ENCODE measurements at places on chromosomes 11 and 22.

GRCh38 chr22:49972163-49973017, 11.8 kb downstream of the PIM3 start:
- no peak for DNase-seq

- DNase-seq: no peak
Observed at GRCh38 chr11:116984589-116984988, 113.6 kb downstream of the SIK3 start.

DNA sequence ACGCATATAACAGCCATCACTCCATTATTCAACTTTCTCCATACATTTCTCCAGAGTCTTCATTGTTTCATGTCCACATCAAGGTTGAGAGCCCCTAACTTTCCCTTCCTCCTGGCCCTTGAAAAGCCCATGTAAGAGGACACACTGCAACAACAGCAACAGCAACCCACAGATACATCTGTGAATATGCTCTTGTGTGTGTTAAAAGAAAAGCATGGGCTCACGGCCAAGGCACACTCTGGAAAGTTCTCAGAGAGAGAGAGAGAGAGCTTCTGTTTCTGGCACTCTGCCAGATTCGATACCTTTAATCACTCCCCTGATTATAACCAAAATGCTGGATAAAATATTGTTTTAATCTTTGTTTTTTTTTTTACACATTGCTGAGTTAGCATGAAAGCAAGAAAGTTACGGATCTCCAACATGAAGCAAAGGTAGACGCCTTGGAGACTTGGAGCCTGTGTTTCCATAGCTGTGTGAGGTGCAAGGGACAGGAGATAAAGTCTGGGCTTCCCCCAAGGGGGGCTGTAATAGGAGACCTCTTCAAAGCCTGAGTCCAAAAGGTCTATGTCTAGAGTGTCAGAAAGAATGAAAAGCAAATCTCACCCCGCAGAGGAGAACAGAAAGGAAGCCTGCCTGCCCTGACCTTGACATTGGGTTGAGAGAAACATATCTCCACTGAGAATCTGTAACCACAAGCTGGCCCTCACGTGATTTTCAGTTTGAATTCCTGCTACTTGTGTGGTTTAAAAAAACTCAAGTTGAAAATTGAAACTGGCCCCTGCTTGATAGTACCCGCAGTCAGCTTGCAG, 33.7 kb upstream of the MPPED1 start:
- no peak for DNase-seq

DNA sequence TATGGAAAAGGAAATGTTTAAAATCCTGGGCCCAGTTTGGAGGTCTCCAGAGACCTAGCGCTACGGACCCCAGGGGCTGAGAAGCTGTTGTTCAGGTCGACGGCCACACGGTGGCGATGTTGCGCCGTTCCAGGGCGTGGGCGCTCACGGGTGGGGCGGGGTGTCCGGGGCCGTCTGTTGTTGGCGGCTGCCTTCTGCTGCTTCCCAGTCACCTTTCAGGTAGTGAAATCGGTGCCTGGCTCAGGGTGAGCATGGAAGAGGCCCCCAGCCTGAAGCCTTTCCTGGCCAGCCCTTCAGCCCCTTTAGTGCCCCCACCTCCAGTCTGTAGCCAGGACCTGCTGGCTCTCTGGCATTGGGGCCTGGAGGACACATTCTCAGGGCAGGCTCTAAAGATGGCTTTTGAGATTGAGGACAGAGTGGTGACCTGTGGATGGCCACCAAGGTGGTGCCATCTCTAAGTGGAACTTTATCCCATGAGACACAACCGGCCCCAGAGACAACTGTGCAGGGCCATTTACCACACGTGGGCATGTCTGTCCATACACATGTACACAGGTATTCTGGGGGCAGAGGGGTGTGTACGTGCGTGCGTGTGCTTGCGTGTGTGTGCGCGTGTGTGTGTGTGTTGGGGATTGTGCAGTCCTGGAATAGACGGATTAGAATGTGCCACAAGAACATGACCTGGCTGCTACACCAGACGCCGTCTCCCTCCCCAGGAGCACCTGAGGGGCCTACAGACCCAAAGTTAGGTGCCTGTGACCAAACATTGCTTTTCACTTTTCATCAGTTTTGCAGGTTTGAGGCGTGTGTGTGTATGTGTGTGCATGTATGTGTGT, 53.8 kb downstream of the ST14 start:
- peak; percentile 51 for DNase-seq

DNA sequence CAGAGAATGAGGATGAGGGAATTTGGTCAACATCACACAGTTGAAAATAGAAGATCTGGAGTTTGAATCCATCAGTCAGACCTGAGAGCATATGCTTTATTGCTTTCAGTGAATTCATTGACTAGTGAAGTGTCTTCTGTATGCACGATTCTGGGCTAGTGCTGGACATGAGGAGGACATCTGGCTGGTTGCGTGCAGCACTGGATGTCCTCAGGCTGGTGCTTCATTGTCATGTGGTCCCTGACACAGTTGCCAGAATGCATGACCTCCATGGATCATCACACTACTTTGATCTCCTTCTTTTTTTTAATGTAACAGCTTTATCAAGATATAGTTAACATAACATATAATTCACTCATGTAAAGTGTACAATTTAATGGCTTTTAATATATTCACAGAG, 44.5 kb upstream of the MMP7 start:
- DNase-seq: no peak

DNA sequence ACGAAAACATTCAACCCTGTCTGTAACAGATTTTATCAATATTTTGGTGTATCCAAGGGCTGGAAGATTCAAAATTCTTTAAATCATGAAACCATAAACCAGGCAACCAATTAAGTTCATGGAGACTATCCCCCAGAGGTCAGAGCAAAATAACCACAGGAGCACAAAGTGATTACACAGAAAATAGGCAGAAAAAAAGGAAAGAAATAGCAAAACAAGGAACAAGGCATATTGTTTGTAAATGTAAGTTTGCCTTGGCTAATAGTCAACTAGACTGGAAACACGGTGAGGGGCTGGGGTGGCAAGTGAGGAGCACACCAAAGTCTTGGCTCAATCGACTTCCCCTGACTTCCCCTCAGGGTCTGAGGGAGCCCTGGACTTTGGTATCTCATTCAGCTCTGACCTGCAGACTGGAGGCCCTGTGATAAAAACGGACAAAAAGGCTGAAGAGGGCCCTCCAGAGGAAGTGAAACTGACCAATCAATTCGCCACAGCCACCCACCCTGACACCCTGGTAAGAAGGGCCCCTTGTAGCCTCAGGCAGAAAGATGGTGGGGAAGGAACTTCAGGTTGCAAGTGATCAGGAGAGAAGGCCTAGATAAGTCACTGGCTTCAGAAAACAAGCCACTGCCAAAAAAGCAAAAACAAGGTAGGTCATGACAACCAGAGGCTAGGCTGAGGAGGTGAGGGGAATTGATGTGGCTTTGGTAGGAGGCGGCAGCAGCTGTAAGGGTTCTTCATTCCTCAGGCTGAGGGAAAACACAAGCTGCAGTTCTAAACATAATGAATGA, 1.8 kb downstream of the SIK3 start:
- DNase-seq: no peak

DNA sequence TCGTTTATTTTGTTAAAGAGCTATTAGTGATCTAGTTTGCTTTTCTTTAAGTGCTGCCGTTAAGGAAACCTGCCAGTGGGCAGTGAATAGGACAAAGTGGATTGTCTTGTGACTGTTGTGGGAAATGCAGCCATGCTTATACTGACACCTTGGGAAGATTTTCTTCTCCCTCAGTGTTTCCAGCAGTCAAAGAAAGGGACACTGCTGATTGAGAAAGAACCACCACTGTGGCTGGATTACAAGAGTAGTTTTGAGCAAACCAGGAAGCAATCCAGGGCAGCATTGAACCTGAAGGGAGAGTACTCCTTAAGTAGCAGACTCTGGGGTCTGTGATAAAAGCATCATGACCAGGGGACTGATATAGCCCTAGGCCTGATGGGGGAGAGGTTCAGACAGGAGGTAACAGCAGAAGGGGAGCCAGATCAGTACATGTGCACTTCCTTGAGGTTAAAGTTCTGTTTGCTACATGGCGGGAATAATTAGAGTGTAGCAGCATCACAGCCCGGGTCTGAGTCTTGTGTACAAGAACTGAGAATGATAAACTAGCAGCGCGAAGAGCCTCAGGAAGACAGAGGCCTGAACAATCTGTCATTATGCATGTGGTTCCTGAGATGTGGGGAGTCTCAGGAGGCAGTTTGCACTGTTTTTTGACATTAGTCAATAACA, 167.8 kb downstream of the C11orf91 start:
- DNase-seq: no peak

DNA sequence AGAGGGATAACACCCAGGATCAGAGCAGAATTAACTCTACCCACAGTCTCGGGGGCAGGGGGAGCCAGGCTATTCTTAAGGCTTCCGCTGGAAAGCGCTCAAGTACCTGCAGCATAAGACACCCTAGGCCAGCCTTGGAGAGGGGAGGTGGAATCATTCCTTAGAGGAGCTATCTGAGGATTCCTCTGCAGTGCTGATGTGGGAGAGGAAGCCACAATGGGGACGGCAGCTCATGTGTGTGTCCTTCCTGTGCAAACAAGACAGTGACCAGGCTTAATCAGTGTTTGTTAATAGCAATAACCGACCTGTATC, 382.2 kb upstream of the CADM1 start:
- no peak for DNase-seq
